ENCODE measurements at places on chromosomes 6 and 20.

GRCh38 chr6:143374014-143374413 lies 76.5 kb downstream of the ADAT2 start:
- no peak for DNase-seq

- DNase-seq, result no peak
Observed at GRCh38 chr6:163489584-163489983, 75.1 kb downstream of the QKI start.

DNA sequence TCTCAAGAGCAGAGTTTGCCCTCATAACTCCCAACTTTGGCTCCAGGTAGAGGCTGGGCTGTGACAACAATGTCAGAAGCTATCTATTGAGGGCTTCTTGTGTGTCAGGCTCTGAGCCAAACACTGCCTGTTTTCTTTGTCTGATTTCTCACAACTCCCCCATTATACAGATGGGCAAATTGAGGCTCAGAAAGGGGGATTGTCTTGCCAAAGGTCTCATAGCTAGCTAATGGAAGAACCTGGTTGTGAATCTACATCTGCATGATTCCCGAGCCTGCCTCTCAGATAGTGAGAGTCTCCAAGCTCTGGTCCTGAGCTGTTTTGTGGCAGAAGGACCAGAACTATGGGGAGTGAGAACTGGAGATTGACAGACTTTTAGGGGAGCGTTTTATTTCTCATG lies 1.4 kb downstream of the CD40 start:
- no peak for DNase-seq

DNA sequence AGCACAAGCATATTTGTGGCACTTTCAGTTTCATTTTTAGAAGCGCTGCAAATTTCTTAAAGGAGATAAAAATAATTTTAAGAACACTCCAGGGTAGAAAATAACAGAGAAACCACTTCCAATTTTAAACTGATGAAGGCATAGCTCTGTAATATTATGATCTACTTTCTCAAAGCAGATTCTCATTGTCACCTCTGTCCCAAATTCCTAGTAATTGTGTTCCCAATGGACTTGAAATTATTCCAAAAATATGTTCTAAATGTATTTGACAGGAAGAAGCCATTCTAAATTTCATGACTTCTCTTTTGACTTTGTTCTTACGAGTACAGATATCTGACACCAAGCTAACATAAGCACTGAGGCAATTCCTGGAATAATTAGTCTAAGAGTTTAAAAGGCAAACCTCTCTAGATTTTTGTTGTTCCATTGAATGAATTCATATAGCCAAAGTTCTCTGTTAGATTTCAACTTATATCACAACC lies 140.2 kb upstream of the CARMIL1 start:
- no peak for DNase-seq

- no peak for DNase-seq
Observed at GRCh38 chr20:6164421-6165341, 41.9 kb upstream of the FERMT1 start.

- DNase-seq, result no peak
Observed at GRCh38 chr20:41249411-41250281, 67.9 kb downstream of the ZHX3 start.

- no peak for DNase-seq
Observed at GRCh38 chr20:58604128-58604881, 46.8 kb upstream of the STX16 start.

GRCh38 chr20:20524756-20525155 lies 156.9 kb downstream of the INSM1 start:
- no peak for DNase-seq

GRCh38 chr6:142275236-142276006 lies 26.4 kb upstream of the ADGRG6 start:
- no peak for DNase-seq

GRCh38 chr6:13715444-13715883 lies 3.8 kb upstream of the RANBP9 start:
- DNase-seq, result no peak

DNA sequence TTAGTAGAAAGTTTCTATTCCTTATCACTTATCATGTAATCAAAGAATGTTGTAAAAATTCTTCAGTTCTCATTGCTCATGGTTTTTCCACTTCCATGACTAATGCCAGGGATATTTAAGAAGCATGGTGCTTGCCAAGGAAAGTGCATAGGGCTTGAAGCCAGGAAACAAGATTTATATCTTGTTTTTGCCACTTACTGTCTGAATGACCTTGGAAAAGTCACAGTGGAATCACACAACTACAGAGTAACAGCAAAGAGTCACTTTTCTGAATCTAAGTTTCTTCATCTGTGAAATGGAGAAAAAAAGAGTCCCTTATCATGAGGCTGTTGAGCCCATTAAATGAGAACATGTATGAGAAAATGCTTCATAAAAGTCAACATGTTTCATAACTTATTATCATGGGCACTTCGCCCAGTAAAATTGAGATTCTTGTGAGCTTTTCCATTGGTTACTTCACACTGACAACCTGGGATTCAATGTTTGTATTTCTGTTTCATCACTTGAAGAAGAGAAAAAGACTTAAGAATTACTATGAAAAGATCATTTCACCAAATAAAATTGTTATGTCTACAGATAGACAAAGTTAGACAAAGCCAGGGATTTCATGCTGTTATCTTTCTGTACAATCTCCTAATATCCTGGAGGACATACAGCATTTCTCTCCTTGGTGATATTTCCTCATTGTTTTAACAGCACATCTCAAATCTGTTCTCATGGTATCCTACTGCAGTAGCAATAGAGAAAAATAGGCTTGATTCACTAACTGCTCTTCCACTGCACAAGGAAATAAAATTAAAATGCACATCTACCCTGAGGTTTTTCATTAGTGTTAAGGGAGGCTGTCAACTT lies 7.6 kb upstream of the BMP5 start:
- DNase-seq, result no peak

GRCh38 chr6:31579546-31580437 lies 2.4 kb downstream of the LTB start:
- DNase-seq, result no peak

DNA sequence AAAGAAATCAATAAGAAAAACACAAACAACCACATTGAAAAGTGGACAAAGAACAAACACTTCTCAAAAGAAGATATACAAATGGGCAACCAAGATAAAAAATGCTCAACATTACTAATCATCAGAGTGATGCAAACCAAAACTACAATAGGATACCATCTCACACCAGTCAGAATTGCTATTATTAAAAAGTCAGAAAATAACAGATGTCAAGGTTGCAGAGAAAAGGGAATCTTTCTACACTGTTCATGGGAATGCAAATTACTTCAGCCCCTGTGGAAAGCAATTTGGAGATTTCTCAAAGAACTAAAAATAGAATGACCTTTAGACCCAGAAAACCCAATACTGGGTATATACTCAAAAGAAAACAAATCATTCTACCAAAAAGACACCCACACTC lies 29.8 kb downstream of the KIF6 start:
- DNase-seq, result no peak

DNA sequence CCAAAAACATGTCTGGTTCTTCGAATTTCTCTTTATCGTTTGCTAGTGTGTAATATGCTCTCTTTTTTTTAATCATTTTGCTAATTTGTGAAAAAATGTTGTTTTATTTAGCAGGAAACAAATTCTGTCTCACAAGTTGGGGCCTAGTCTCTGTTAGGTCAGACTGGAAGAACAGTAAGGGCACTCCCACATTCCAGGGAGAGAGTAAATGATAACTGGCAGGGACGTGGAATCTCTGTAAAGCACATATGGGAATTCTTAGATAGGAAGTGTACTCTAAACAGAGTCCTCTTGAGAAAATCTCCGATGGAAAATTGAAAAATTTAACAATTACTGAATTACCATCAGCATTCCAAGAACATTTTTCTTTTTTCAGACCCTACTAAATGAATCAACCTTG lies 16.4 kb upstream of the CCDC28A start:
- DNase-seq, result no peak

DNA sequence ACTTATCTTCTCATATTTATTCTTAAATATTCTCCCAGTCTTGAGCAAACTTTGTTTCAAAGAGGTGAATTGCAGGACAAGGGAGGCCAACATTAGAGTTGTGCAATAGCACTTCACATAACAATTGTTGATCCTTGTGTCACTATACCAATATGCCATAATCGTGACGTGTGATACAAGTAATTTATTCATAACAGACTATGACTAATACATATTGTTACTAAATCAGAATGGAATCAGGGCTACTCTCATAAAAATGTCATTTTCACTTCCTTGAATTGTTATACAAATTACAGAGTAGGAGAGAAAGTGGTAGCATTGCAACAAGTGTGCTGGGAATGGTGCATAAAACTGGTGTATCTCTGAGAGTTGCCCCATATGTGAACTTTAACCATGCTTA lies 37.2 kb upstream of the PLCB1 start:
- DNase-seq, result no peak

DNA sequence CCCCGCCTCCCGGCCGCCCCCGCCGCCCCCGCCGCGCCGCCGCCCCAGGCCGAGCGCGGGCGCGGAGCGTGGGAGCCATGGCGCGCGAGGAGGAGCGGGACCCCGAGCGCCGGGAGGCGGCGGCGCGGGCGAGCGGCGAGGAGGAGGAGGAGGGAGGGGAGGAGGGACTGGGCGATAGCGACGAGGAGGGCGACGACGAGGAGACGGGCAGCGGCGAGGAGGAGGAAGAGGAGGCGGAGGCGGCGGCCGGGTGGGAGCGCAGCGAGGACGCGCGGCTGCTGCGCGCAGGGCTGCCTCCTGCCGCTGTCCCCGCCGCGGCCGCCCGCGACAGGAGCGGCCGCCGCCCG lies at the start of gene SLC24A3:
Gene SLC24A3 (plus strand): TSS at position 174 of the 347 bp plus-strand sequence.
- no peak for DNase-seq

- no peak for DNase-seq
Observed at GRCh38 chr6:108368431-108369030, 73.7 kb downstream of the AFG1L start.

DNA sequence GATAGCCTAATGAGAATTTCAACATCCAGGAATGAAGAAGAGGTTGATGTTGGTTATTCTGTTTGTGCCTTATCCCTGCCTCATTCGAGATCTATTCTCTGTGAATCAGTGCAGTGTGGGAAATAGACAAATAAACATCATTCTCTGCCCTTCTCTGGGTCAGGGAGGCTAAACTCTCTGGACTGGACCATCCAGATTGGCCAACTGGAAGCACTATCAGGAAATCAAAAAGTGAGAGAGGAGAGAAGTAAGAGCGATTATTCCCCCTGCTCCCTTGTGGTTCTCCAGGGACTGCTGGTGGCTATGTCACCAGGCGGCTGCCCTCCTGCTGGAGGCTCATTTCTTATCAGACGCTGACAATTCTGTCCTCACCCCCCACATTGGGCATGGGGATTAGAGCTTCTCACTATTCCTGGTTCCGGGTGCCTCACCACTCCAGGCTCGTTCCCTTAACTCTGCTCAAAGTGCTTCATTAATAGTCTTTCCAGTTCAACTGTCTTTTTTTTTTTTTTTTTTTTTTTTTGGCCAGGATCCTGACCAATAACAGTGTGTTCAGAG lies 201.7 kb upstream of the RREB1 start:
- no peak for DNase-seq

DNA sequence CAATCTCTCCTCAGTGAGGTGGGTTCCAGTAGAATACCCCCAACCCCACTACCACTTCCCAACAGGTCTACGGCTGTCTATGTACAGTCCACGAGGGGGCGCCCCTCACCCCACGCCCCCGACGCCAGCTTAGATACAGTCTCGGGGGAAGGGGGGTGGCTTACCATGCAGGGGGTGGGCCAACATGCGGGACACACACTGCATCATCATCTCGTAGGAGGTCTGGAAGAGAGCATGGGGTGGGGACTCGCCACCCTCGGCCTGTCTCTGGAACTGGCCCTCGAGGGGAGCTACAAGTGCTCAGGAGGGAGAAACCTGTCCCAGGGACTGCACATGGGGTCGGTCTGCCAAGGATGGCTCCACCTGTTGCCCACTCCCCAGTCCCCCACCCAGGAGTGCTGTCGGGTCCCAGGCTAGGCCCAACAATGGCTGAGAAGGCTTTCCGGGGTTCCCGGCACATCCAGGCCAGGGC lies 8.5 kb downstream of the MTCH1 start:
- no peak for DNase-seq

- no peak for DNase-seq
Observed at GRCh38 chr6:166308033-166308768, at the start of gene PRR18. Gene PRR18, minus strand, starts transcription at chr6:166308392. Its CDS starts 250 bp downstream, at chr6:166308142.

DNA sequence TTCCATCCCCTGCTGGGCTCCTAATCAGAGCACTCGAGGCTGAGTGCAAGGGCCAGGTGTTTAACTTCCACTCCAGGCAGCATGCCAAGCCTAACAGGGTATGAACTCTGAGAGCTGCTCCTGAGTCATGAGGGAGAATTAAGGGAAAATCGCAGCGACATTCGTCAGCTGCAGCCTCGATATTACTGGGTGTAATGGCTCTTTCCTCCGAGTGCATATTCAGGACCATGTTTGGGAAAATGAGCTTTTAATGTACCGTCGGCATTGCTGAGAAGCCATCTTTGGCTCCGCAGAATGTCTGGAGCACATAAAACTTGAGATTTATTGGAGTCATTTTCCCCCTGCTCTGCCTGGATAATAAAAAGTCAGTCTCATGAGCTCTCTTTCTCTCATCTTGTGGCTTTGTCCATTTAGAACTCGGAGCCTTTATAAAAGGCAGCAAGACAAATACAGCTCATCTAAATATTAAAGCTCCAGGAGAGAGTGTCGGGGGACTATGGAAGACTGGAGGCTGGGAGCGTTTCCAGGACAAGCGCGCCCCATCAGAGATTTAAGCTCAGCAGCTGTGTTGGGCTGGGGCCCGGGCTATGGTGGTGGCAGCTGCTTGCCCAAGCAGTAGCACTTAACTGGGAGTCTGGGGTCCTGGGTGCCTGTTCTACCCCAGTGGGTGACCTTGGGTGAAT lies 103.7 kb downstream of the TOX2 start:
- no peak for DNase-seq

DNA sequence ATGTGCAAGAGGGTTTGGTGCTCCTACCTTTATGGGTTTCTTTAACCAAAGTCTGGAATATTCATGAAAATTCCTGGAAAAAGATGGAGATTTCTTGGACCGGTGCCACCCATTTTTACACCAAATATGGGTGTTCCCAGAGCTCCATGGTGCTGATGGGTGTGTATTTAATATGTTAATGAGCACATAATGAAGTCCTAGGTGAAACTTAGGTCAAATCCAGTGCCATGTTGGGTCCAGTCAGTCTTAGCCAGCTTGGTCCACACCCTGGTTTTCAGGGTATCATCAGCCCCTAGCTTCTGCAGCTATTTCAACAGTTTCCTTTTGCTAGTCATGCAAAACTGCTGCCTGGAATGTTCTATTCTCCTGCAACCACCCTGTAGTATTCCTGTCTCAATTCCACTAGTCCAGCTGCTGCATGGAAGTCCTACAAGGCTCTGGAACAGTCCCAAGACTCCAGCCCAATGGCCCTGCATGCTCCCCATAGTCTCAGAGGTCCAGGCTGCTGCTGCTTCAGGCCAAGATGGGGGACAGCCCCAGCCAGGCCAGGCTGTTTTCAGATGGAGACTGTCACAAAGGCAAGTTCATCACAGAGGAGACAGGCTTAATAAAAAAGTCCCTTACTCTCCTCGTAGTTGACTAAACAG lies 31.8 kb downstream of the CST9L start:
- DNase-seq, result no peak

All from stimulated activated CD8-positive, alpha-beta memory T cell treated with anti-CD3 and anti-CD28 coated beads, Interleukin-2, amount 100 ng/mL, for 1 hour (primary cell).